ENCODE measurements at places on chromosomes 7 and 10. TPM values are rescaled to one million over a fixed set of nuclear protein-coding genes. Genes with fewer than 3 reads are reported as not detected.

Gene EN2
- not detected for total RNA-seq

GRCh38 chr7:47924266-47924665 is 24.0 kb downstream of the PKD1L1 start:
- DNase-seq = no peak

DNA sequence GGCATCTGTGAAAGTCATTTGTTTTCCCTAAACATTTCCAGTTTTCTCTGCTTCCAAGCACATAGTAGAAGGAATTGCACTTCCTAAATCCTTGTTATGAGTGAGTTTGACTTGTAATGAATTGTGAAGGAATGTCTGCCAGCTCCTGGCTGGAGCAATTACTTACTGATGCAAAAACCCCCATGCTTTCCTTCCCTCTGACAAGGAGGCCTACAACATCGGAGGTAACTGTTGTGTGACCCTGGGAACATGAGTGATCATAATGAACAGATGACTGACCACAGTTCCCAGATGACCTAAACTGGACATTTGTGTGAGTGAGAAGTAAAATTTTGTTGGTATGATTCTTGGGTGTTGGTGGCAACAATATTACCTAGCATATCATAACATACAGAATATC is 21.4 kb upstream of the CPVL start:
- DNase-seq = no peak

Gene SFTPA1
- total RNA-seq = not detected

Gene COL1A2
- total RNA-seq = 76.0 TPM

DNA sequence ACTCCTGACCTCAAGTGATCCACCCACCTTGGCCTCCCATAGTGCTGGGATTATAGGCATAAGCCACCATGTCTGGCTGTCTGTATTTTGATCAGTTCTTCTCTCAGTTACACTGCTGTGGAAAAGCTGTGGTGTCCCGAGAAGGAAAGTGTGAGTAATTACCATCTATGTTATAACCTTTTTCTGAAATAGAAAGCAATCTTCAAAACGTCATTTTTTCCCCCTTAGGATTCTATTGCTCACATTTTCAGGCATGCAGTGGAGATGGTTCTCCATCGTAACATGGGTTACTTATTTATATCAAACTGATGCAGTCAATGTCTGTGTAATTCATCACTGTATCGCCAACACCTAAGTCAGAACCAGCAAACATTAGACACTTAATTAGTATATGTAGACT is 103.5 kb upstream of the FAM3C start:
- DNase-seq = no peak

- no peak for DNase-seq
Observed at GRCh38 chr7:42350801-42351200, 113.8 kb upstream of the GLI3 start.

Gene ZNHIT1
- total RNA-seq = 148 TPM

Gene TMEM229A
- not detected for total RNA-seq

DNA sequence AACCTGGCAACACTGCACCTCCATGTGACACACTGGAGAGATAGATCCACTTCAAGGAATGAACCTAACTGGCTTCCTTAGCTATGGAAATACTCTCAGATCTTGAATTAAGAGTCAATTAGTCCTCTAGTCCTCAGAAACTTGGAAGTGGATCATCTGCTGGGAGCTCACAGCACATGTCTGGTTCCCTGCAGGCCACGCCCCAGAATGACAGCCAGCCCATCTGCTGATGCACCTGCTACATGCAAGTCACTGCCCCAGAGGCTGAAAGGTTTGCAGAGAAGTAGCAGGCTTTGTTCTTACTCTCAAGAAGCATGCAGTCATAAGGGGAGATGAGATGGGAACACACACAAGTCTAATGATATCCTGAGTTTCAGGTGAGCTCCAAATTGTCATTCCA is 275.9 kb downstream of the SKAP2 start:
- DNase-seq = no peak

DNA sequence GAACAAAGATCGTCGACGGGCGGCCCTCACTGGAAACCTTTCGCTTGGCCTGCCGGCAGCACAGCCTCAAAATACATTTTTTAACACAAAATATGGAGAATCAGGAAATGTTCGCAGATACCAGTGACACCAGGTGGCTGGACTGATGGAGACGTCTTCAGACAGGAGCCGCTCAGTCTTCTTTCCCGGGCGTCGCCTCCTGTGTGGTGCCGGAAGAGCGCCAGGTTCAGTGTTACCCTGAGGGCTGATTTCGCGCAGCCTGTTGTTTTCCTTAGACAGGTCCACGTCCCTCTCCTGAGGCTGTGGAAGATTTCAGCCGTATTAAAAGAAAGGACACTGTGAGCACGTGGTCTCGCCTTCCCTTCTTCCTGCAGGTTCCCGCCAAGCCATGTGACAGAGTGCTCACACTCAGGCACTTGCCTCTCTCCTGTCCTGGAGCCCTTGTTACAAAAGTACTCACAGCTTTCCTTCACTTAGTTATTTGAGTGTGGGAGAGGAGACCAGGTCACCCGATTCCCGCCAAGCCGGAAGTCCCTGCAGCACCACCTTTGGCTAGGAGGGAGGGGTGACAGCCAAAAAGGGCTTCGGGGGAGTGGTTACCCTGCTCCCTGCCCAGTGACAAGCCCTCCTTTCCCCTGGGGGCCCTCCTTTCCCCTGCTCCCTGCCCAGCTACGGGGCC is 21.7 kb upstream of the PWWP2B start:
- no peak for DNase-seq

- DNase-seq = no peak
Observed at GRCh38 chr10:113047963-113048781, 98.1 kb downstream of the TCF7L2 start.
